ENCODE measurements at places on chromosomes 2 and 18.

DNA sequence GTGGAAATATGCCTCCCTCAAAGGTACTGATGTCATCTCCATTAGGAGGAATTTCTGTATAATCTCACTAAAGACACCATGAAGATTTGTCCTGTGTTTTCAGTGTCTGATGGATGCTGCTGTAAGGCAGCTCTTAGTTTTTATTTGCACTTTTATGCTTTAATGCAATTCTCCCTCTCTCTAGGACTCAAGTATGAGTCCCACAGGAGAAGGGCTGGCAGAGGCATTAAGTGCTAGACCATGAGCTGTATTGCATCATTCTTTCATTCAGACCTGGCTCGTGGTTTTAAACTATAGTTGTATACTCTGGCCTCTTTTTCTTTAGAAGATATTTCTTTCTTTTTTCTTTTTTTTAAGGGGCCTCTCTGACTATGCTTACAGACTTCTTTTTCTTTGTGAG is 805.6 kb downstream of the DPP10 start:
- DNase-seq = no peak

GRCh38 chr2:95315801-95316411 is 18.8 kb downstream of the KCNIP3 start:
- DNase-seq = no peak

DNA sequence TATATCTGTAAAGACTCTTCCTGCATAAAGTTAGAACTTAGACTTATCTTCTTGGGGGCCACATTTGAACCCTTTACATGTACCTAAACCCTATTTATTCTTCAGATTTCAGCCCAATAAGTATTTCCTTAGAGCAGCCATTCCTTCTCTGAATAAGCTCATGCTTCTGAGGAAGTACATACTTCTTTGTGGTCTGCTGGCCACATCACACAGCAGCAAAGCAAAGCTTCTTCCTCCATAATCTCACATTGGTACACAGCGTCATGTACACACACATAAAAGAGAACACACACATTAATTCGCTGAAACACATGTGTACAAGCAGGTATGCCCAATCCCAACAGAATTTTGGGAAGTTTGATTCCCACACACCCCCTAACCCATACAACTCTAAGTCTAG is 331.0 kb downstream of the CDH2 start:
- no peak for DNase-seq

DNA sequence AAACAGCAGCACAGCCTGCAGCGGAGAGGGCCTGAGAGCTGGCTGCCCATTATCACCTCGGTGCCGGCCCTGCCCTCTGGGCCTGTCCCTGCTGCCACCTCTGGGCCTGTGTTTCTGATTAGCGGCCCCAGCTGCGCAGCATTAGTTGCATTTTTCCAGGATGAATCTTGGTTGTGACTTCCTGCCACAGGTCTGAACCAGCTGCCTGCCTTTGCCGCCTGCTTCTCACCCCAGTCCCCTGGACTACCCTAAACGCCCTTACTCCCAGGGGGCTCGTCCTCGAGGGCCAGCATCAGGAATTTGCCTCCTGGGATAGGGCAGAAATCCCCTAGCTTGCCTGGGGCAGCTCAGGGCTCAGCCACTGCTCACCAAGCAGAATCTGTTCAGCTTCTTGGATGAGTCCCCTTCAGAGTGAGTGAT is 342.8 kb downstream of the DYSF start:
- DNase-seq = no peak

DNA sequence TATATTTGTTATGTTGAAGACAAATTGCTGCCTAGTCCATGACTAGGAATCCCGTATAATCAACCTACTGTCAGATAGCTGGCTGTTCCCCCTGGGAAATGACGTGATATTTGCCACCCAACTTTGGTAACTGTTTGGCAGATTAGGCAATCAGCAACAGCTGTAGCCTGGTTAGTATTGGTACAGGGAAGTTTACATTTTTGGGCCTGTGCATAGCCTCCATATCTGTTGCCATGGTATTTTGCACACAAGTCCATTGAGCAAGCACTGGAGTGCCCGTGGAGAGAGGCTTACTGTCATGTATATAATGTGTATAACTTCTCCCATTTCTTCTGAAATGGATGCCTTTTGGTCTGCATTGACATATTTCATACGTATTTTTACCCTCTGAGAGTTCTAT is 27.7 kb downstream of the BIRC6 start:
- DNase-seq = no peak

DNA sequence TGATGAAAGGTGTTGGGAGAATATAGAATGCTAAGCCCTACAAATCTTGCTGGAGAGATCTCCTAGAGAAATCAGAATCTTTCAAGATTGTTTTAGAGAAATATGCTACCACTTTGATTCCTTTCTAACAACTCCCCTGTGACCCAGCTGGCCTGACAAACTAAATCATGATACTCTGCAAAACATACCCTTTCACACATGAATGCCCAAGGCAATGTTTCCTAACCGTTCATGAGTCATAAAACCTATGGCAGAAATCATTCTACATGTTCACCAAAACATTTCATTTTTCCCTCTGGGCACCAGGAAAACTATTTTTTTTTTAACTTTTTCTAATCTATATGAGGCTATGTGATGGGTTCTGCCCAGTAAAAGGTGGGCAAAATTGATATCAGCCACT is 77.8 kb upstream of the SETBP1 start:
- no peak for DNase-seq

DNA sequence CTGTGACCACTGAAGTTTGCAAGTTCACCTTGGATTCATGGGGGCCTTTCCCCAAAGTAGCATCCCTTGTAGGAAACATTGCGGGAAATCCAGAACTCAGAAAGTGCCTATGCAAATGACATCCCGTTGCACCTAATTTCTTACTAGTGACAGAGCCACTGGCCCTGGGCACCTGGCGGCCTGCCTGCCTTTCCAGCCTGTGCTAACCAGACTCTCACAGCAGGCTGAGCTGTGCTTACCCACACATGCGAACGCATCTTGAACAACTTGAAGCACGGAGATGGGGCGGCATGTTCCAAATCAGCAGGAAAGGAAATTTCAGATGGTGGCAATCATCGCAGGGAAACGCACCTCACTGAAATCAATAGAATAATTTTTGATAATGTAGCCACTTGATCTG is 405.8 kb downstream of the TMEM182 start:
- DNase-seq = no peak

- DNase-seq = no peak
These were observed 52.4 kb downstream of the ASAP2 start for GRCh38 chr2:9258953-9259399.

DNA sequence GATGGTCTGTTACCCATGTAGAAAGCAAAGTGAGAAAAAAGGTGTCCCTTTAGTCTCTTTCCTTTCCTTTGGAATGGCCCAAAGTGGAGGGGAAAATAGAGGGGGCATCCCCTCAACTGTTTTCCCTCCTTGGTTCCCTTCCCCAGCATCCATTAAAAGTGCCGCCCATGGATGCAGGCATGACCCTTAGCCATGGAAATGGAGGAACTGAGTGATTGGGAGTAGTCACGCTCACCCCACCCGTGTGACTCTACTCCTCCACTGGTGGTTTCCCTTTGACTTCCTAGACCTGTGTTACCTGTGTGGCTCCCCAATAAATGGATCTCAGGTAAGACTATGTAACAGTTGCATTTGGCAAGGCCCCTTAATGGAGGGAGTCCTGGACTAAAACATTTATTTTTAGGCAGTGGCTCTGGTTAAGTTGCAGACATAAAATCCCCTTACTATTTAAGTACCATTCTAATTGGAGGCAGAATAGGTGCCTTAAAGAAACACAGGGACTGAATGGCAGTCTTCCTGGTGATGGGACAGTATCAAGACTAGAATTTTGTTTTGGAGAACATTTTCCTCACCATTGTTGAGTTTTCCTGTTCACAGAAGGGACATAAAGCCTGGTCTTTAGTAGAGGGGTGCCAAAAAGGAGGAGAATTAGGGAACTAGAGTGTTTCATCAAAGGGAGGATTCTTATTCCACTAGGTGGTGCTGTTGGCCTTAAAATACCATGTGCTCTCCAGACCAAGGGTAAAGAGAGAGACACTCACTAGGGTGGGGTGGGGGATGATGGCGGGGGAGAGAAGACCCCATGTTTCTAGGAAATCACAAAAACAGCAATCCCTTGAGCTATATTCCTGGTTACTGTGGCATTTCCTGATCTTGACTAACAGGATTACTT is 25.7 kb upstream of the PLA2R1 start:
- no peak for DNase-seq

DNA sequence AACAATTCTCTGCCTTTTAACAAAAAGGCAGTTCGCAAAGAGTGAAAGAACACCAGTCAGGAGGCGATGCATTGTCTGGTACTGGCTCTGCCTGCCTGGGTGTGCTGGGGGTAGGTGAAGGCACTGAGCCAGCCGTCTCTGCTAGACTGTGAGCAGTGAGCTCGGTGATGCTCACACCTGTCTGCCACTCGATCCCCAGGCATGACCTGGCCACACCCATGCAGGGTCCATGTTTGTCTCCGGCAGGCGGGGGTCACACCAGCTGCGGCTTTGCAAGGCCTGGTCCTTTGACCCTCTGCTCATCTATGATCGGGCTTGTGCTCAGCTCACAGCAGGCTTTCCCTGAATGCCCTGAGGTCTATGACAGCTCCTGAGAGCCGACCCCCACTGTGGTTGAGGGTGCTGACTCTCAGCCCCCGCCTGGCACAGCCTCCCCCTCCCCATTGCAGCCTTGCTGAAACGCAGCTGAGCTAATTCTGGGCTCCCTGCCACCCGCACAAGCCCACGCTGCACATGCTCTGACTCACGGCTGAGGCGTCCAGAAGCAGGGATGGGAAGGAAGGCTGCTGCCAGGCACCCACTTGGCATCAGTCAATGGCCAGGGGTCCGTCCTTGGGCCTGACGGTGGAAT is 23.7 kb downstream of the CRACDL start:
- DNase-seq = no peak

All from stimulated activated CD8-positive, alpha-beta memory T cell treated with anti-CD3 and anti-CD28 coated beads, Interleukin-15, amount 100 ng/mL, for 4 hours (primary cell).